Ecto neural progenitor cell (in vitro differentiated cells): ENCODE measurements at places on chromosomes 4 and X.

- DNase-seq = no peak
Observed at GRCh38 chr4:150648123-150648522, 66.2 kb downstream of the MAB21L2 start.

DNA sequence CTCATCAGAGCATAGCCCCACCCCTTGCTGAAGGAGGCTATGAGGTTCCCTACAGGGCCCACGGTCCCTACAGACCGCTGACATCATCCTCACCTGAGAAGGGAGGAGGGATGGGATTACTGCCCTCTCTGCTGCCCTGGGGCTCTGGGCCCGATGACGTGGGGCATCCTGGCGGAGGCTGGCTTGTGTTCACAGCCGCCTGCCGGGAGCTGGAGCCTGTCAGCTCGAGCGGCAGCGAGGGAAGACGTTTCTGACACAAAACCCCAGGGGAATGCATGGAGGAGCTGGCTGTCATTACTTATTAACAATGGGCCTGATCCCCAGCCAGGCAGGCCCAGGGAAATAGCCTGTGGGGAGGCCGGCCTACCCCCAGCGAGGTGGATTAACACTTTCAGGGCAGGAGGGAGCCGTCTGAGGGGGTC lies 106.6 kb upstream of the ATP6AP2 start:
- DNase-seq = peak; percentile 89

GRCh38 chr4:176622251-176622948 lies 170.3 kb downstream of the VEGFC start:
- no peak for DNase-seq

GRCh38 chr4:72567036-72567435 lies 2.0 kb downstream of the ADAMTS3 start:
- DNase-seq = no peak

GRCh38 chr4:86359944-86360478 lies at the start of gene MAPK10:
MAPK10 (minus strand) TSS chr4:86360053.
- DNase-seq = peak; percentile 84

DNA sequence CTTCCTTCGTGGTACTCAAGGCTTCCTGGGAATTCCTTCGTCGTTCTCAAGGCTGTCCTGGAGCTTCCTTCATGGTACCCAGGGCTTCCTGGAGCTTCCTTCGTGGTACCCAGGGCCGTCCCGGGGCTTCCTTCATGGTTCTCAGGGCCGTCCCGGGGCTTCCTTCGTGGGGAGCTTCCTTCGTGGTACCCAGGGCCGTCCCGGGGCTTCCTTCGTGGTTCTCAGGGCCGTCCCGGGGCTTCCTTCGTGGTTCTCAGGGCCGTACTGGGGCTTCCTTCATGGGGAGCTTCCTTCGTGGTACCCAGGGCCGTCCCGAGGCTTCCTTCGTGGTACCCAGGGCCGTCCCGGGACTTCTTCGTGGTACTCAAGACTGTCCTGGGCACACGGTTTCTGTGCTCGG lies 339.6 kb upstream of the FAT1 start:
- no peak for DNase-seq

GRCh38 chr4:85740431-85740861 lies 265.5 kb downstream of the ARHGAP24 start:
- no peak for DNase-seq

DNA sequence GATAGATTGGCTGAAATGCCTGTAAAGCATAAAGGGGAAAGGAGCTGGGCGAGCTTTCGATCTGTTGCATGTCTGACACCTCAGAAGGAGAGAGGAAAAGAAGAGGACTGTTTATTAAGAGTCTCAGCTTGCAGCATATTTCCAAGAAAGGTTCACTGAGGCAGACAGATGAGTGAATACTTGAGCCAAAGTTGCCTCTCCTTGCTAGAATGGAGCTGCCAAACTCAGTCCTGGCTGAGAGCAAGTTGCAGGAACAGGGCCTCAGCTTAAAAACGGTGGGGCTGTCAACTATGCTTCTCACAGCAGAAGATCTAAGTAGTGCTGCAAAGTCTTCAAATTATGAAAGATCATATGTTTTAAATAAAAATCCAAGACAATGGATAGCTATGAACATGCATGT lies 707.5 kb downstream of the PCDH7 start:
- DNase-seq = no peak

GRCh38 chrX:9644335-9644734 lies 121.3 kb downstream of the GPR143 start:
- DNase-seq = no peak

- no peak for DNase-seq
Observed at GRCh38 chr4:160353548-160353947, 1250.7 kb downstream of the RAPGEF2 start.

DNA sequence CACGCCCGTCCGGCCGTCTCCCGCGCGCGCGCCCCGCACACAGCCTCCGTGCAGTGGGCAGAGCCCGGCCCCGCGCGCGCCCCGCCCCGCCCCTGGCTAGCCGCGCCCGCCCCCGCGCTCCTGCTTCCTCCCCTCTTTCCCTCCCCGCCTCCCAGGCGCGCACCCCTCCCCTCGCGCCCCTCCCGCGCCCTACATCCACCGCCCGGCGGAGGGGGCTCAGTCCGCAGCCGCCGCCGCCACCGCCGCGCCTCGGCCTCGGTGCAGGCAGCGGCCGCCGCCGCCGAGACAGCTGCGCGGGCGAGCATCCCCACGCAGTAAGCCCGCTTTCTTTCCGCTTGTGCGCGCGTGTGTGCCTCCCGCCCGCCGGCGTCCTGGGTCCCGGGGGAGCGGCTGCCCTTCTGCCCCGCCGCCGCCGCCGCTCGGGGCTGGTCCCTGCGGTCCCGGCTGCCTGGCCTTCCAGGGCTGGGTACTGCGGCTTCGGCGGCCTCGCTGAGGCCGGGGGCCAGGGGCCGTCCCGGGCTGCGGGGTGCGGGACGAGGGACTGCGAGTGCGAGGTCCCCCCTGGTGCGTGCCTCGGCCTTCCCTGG lies at the start of gene FHL1:
TSS of gene FHL1 (plus strand) at position 219 of the 587 bp plus-strand sequence.
- DNase-seq = peak; percentile 69

- no peak for DNase-seq
Observed at GRCh38 chr4:140673729-140674128, 82.5 kb downstream of the TBC1D9 start.

DNA sequence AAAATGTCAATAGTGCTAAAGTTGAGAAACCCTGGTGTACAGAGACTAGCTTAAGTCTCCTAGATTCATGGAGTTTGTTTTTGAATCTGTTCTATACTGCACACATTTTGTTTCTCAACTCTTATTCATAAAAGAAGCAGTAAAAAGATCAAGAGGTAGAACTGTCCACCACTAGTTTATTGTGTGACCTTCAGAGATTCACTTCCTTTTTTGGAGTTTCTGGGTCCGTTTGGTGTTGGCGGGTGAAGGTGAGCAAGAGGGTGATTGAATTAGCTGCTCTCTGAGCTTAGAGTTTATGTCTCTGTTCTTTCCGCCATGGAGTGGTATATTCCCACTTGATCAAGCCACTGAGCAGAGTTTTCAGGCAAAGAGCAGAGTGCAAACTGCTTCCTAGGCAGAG lies 21.4 kb upstream of the PLAC1 start:
- DNase-seq = no peak

DNA sequence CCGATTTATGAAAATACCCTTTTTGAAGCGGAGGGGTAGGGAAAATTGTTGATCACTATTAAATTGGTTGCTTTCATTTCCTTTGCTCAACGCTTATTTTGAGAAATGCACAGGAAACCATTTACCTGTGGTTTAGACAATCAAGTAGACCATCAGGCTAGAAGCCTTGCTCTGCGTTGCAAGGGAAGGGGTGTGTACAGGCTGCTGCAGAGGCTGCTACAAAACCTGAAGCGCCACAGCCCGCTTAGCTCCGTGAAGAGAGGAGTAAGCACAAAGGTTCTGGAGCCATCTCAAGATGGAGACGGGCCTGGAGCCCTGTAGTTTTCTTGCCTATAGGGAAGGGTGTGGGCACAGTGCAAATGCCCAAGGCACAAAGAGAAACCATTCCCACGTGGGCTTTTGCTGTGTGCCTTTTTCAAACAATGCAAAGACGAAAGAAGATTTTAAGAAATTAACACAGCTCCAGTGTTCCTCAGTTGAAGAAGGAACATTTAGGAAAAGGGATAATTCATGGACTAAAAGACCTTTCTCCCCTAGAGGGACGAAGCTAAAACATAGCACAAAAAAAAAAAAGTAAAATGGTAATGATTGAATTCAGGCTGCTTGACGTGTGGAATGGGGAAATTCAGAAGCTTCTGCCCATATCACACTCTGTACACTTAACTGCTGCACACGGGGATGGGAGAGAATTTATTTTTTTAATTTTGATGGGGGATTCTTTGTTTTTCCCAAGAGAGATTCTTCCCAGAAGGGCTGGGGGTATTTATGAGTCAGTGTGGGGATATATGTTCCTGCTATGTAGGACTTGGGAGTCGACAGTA lies 3.5 kb downstream of the TMSB4X start:
- DNase-seq = peak; percentile 57

GRCh38 chrX:13380211-13380610 lies 60.4 kb upstream of the ATXN3L start:
- DNase-seq = no peak
